Activated CD4-positive, alpha-beta T cell treated with anti-CD3 and anti-CD28 coated beads for 36 hours (primary cell): ENCODE measurements at places on chromosomes 3 and 15. TPM values are rescaled to one million over a fixed set of nuclear protein-coding genes. Genes with fewer than 3 reads are reported as not detected.

C3orf22 gene
- not detected for total RNA-seq

TMEM158 gene
- 0.09 TPM for total RNA-seq

DNA sequence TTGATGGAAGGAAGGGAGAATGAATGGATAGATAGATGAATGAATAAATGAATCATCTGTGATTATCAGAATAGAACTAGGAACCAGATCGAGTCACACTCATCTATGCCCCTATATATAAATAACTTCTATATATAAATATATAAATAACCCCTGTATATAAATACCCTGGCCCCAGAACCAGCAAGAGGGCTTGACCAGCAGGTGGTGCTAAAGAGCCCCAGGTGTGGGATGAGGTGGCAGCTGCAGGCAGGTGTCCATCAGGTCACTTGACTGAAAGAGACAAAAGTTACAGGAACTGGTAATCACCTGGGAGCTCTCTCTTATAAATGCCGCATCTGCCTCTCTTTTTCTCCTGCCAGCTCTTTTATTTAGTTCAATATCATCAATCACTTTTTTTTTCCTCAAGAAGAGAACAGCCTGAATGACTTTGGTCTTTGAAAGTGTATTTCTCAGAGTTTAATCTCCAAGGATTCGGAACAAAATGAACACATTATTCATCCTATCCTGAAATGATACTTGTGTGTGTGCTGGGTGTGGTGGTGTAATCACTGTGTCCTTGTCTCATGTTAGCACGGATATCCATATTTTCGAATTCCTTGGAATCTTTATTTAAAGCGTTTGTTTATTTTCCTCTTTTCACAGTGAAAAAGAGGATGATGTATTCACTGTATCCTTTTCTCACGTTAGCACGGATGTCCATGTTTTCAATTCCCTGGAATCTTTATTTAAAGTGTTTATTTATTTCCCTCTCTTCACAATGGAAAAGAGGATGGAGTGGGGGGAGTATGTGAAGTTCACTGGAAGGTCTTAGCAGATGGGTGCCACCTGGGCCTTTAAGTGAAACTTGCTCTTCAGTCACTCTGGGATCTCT lies 35.4 kb upstream of the ATG7 start:
- peaks cover 46% of the 10 kb centered on the region for H3K4me1 ChIP-seq
- H3K36me3 ChIP-seq, result peaks cover 2% of the 10 kb centered on the region
- H3K4me3 ChIP-seq, result no peak overlapping the region
- peak; percentile 90 for DNase-seq
- peaks cover 23% of the 10 kb centered on the region for H3K27me3 ChIP-seq

DNA sequence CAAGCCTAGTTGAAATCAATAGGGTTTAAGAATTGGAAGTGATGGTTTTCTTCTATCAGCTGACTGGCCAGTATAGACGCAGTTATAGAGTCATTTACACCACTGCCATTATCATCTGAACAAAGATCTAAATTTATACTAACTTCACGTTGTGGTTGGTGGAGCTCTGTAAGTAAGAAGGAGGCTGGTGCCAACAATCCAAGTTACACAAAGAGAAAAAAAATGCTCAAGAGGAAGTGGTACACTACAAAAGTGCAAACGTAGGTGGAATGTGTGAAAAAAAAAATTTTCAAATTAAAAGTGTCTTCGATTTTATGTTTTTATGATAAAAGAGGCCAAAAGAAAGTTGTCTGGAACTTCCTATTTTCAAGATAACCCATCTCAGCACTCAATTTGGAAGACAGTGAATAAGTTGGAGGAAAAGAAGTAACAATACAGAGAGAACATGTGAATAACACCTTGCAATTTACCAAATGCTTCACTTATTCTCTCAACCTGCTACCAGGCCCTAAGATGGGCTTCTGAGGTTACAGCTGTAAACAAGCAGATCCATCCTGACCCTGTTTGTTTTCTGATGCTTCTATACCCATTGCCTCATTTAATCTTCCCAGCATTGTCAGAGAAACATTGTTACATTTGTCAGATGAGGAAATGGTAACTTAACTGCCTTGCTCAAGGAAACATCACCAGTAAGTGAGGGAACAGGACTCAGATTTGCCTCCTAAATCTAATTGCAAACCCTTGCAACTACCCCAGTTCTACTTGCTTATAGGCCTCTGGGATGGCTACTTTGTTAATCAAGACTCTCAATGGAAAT lies 12.0 kb upstream of the TASOR start:
- H3K27ac ChIP-seq, result peak overlapping the region; percentile 68
- no peak overlapping the region for H3K4me3 ChIP-seq
- H3K4me1 ChIP-seq, result peaks cover 43% of the 10 kb centered on the region
- DNase-seq, result no peak
